ENCODE measurements at places on chromosomes 4 and X.

DNA sequence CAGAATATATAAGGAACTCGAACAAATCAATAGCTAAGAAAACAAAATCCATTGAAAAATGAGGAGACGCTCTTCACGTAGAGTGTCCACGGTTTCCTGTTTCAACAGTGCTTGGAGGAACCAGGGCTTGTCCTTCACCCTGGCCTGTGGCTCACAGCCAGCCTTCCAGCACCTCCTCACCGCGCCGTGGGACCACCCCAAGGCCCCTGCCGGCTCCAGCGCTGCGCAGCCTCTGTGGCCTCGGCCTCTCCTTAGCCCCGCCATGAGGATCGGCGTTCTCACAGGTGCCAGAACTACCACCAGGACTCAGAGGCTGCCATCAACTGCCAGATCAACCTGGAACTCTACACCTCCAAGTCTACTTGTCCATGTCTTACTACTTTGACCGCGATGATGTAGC lies 52.5 kb upstream of the CTSO start:
- no peak for DNase-seq

GRCh38 chr4:81505726-81506125 lies 34.0 kb upstream of the RASGEF1B start:
- no peak for DNase-seq

DNA sequence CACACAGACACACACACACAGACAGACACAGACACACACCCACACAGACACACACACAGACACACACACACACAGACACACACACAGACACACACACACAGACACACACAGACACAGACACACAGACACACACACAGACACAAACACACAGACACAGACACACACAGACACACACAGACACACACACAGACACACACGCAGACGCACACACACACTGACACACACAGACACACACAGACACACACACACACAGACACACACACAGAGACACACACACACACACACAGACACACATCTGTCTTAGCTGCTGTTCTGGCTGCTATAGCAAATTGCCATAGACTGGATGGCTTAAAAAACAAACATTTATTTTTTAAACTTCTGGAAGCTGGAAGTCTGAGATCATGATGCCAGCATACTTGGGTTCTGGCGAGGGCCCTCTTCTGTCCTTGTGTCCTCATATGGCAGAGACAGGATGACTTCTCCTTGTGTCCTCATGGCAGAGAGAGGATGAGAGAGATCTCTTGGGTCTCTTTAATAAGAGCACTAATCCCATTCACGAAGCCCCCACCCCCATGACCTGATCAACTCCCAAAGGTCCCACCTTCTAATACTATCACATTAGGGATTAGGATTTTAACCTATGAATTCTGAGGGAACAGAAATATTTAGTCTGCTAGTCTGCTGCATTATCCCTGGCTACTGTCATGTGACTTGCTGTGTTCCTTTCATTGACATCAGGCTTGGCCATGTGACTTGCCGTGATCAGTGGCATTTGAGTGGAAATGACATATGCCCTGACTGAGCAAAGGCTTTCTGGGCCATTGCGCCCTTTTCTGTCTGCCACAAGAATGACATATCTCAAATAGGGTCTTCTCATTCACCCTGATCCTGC lies 32.7 kb upstream of the RASGEF1B start:
- DNase-seq: no peak

GRCh38 chr4:186743261-186743660 lies 19.6 kb upstream of the FAT1 start:
- no peak for DNase-seq

DNA sequence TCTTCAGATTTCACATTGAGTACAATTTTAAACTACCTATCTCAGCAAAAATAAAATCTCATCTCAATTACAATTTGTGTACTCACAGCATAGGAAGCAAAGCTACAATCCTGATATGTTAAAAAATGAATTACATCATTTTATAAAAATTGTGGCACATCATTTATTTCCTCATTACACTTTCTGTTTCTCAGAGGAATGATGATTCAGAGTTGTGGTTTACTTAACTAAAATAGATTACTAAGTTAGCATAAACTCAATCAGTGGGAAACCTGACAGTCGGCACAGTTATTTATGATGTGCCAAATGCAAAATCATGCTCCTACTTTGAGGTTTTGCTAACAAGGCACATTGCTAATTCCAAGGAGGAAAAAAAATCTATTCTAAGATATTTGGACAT lies 325.0 kb downstream of the FBXO8 start:
- no peak for DNase-seq

GRCh38 chrX:66675541-66675940 lies 36.7 kb upstream of the EDA2R start:
- no peak for DNase-seq

GRCh38 chrX:40987413-40987812 lies 97.8 kb upstream of the USP9X start:
- DNase-seq: no peak

GRCh38 chrX:139862208-139862607 lies 70.6 kb downstream of the ATP11C start:
- no peak for DNase-seq

GRCh38 chrX:38275615-38276014 lies 51.7 kb downstream of the RPGR start:
- DNase-seq: peak; percentile 71

DNA sequence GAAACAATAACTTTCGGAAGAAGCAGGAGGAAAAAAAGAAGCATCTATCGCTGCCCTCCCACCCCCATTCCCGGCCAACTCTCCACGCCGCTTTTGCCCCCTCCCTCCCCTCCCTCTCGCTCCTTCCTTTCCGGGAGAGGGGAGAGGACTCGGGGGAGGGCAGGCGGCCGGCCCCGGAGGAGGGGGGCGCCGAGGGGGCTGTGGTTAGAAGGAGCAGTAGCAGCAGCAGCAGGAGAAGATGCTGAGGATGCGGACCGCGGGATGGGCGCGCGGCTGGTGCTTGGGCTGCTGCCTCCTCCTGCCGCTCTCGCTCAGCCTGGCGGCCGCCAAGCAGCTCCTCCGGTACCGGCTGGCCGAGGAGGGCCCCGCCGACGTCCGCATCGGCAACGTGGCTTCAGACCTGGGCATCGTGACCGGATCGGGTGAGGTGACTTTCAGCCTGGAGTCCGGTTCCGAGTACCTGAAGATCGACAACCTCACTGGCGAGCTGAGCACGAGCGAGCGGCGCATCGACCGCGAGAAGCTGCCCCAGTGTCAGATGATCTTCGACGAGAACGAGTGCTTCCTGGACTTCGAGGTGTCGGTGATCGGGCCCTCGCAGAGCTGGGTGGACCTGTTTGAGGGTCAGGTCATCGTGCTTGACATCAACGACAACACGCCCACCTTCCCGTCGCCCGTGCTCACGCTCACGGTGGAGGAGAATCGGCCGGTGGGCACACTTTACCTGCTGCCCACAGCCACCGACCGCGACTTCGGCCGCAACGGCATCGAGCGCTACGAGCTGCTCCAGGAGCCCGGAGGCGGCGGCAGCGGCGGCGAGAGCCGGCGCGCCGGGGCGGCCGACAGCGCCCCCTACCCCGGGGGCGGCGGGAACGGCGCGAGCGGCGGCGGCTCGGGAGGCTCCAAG lies 1.3 kb downstream of the PCDH7 start:
- DNase-seq: no peak

GRCh38 chr4:52550186-52550585 lies 108.9 kb downstream of the USP46 start:
- no peak for DNase-seq

- no peak for DNase-seq
Observed at GRCh38 chr4:151522866-151523519, 114.0 kb downstream of the FHIP1A start.

DNA sequence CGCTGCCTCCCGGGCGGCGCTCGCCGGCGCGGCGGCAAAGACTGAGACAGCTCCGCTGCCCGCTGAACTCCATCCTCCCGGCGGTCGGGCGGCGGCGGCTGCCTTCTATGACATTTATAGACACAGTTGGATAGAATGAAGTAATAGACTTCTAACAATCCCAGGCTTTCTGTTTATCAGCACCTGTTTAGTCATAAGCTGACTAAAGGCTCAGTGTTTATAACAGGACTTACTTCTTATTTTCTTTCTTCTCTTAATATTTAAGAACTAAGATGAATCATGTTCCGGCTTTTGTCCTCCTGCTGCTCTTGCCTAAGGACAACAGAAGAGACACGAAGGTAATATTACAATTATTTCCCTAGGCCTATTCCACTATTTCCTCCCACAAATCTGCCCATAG lies 3.9 kb downstream of the ARL13A start:
- DNase-seq: peak; percentile 3

- no peak for DNase-seq
Observed at GRCh38 chr4:8886612-8887406, 15.2 kb upstream of the HMX1 start.

- peak; percentile 10 for DNase-seq
Observed at GRCh38 chr4:46931981-46932380, 22.9 kb upstream of the COX7B2 start.

DNA sequence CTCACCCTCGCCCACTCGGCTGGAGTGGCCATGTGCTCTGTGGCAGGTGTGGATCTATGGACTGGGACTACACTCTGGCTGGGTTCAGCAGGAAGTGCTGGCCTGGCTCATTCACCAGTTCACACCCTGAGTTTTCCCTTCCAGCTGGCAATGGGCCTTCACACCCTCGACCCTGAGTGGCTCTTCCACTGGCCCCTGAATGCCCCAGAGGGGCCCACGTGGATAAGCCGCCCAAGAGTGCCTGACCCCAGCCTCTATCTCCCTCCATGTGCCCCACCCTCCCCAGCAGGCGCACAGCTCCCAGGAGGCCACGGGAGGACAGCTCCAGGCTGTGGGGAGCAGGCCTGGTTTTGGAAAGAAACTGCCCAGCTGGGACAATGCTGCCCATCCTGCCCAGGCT lies 234.1 kb downstream of the AFAP1 start:
- DNase-seq: no peak

DNA sequence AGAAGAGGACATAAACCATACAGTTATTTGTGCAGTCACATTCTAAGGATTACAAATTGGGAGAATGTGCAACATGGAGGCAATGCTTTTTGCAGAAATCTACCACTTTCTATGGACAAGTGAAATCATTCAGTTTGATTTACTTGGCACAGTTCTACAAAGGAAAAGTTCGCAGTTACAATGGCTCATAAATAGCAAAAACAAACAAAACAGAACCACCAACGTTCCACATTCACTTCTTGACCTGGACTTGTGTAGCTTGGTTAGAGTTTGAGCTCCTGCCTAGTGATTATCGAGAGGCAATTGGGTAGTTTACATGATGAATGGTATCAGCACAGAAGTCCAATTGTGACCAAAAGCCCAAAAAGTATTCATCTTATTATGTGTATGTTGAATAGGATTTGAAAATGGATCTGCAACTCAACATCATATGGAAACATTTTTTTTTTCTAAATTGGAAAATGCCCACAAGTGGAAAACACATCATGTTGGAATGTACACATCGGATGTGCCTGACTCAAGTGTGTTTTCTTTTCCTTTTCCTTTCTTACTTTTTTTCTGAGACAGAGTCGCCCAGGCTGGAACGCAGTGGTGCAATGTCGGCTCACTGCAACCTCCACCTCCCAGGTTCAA lies 123.8 kb downstream of the LUZP4 start:
- DNase-seq: no peak

Data from Caki2 (cell line).